ENCODE measurements at places on chromosomes 5 and 9.
A peak's percentile ranks its signal among the peaks of the same experiment; 100 is the strongest.

- DNase-seq: no peak
These were observed 125.3 kb upstream of the GNA14 start for GRCh38 chr9:77773381-77773780.

GRCh38 chr9:6944093-6944551, 186.3 kb downstream of the KDM4C start:
- peak; percentile 79 for DNase-seq

DNA sequence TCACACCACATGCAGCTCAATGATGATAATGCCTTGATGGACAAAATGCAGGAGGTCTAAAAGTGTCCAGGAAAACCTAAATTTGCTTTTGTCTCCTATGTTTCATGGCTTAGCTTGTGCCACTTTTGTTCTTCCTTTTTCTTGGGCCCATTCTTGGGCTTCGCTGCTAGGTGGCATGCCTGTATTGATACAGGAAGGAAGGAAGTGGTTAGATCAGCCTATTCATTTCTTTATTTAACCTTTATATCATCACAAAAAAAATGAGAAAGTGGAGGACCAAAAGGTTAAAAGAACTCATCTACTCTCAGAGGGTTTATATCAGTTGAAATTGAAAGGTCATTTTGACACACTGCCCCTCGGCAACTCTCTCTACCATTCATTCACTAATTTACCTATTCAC, 260.2 kb downstream of the ARHGAP26 start:
- no peak for DNase-seq

DNA sequence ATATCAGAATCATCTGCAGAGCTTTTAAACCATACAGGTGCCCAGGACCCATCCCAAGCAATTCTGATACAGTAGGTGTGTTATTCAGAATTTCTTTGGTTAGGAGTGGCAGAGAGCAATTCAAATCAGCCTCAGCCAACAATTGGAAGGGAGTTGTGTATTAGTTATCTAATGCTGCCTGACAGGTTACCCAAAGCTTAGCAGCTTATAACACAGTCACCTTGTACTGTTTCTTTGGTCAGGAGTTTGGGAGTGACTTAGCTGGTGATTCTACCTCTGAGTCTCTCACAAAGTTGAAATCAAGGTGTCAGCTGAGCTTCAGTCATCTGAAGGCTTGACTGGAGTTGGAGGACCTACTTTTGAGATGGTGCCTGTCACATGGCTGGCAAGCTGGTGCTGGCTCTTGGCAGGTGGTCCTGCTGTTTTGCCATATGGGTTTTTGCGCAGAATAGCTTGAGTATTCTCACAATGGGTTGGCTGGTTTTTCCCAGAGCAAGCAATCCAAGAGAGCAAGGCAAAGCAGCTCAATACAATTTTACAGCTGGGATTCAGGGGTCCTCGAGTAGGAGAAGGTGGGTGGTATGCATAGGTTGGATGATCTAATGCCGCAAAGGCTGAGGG, 18.7 kb upstream of the CARNMT1 start:
- no peak for DNase-seq
